Stimulated activated CD8-positive, alpha-beta memory T cell treated with anti-CD3 and anti-CD28 coated beads, Interleukin-4, amount 100 ng/mL, for 24 hours (primary cell): ENCODE measurements at places on chromosomes 4 and X.

DNA sequence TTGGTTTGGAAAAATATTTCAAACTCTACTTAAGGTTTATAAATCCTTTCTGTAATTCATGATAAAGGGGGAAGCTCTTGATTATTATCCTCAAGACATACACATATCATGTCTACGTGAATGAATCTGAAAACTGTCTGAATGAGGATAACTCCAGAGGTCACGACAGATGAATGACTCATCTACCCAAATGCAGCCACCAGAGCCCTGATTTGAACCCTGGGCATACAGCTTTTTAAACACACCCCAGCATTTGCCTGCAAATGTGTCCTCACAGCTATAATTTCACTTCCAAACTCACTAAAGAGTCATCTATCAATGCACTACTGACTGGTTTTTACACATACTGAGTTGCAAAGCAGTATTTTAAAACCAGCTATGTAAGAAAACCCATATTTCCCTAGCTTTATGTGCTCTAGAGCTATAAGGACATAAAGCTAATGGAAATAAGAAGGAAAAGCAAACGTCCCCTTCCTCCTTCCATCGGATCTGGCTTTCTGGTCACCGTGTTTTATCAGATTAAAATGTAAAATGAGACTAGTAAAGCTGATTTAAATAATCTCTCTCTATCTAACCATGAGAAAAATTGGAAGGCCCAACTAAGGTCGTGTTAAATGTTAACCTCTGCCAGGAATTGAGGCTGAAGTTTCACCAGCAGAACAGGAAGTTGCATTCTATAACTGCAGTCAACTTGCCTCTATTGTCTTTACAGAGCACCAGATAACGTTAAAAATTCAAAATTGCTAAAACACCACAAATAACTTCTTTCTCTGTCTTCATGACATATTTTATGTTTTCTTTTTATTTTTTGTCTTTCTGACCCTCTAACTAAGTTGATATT is 63.1 kb upstream of the SPP1 start:
- DNase-seq: no peak

DNA sequence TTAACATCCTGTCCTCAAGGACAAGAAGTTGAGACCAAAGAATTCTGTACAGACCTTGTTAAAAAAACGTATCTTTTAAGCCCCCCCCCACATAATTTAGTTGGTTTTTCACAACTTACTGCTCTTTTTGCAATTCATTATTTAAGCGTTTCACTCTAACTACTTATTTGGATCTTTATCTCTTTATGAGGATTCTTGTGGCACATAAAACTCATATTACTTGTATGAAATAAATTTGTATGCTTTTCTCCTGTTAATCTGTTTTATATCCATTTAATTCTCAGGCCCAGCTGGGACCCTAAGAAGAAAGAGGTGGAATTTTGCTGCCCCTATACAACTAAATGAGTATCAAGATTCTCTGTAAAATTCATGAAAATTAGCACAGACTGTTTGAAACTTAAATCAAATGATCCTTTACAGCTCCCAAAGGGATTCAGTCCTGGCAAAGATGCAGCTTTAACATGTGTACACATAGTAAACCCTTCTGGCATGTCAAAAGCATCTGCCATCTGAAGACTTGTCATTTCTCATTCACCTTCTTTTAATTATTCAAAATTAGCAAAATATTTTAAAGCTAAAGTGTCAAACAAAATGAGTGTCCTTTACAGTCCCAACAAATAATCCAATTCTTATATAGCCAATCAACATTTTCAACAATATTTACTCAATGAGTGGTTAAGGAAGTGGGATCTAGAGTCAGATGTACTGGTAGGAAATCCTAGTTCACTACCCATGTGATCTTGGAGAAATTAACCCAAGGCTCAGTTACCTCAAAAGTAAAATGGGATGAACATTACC is 17.7 kb downstream of the ARAP2 start:
- no peak for DNase-seq

- no peak for DNase-seq
These were observed 116.4 kb downstream of the TSPAN5 start for GRCh38 chr4:98542011-98542410.

DNA sequence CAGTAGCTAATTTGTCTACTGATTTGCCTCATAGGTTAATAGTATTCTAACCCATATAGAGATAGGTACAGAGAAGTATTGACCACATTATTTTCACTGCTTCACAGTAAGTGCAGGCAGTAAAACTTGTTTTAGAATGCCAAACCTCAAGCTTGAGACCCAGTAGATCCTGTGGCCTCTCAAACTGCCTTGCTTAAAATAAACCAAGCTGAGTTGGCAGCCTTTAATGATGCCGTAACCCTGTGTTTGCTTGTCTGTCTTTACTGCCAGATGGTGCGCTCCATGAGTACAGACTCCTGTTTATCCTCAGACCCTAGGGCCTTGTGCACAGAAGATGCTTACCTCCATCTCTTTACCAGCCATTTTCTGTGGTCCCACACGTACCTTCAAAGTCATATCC is 50.8 kb downstream of the ANXA3 start:
- no peak for DNase-seq

DNA sequence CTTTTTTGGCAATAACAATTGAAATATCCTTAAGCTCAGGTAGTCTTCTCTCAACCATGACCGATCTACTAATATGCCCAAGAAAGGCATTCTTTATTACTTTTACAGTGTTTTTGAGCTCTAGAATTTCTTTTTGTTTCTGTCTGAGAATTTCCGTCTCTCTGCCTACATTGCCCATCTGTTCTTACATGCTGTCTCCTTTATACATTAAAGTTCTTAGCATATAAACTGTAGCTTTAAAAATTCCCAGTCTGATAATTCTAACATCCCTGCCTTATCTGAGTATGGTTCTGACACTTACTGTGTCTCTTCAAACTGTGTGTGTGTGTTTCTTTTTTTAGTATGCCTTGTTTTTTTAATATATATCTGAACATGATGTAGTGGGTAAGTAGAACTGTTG is 658.1 kb downstream of the GRID2 start:
- DNase-seq: no peak

GRCh38 chrX:2820136-2820771 is 8.5 kb upstream of the GYG2 start:
- DNase-seq: no peak

DNA sequence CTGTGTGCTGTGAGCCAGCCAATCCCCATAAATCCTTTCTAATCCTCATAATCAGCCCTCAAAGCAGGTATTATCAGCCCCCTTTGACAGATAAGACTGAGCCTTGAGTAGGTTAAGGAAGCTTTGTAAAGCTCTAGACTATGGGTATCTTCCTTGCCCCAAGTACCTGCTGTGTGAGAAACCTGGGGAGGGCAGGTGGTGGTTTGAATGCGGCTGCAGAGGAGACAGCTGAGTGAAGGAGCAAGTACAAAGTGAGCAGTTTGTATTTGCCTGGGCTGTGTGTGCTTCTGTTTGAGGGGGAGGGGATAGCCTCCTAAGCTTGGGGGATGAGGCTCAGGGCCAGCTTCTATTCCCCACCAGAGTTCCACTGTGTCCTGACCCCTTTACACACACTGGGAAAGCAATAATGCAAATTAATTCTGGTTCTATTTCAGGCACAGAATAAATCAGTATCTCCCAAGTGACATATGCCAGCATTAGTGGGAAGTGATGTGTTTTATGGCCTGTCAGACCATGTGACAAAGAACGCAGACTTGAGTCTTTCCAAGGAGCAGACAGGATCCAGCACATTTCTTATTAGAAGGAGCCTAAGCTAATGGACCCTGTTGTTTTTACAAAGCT is 63.5 kb downstream of the EVC start:
- no peak for DNase-seq

- DNase-seq: no peak
These were observed 364.7 kb downstream of the PCDH7 start for GRCh38 chr4:31084806-31085416.

DNA sequence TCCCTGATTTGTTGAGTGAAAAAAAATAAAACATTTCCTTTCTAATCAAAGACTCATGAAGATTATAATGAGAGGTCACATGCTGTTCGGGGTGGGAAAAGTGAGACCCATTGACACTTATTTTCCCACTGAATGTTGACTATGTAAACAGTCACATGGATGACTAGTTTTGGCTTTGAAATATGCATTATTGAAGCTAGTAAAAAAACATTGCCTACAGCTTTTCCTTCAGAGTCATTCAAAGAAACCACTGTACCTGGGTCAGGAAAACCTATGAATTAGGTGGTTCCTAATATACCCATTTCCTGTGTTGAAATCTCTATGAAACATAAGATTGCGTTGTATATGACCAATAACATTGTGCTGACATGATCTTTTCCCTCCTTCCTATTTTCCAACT is 251.2 kb downstream of the CFAP299 start:
- no peak for DNase-seq

DNA sequence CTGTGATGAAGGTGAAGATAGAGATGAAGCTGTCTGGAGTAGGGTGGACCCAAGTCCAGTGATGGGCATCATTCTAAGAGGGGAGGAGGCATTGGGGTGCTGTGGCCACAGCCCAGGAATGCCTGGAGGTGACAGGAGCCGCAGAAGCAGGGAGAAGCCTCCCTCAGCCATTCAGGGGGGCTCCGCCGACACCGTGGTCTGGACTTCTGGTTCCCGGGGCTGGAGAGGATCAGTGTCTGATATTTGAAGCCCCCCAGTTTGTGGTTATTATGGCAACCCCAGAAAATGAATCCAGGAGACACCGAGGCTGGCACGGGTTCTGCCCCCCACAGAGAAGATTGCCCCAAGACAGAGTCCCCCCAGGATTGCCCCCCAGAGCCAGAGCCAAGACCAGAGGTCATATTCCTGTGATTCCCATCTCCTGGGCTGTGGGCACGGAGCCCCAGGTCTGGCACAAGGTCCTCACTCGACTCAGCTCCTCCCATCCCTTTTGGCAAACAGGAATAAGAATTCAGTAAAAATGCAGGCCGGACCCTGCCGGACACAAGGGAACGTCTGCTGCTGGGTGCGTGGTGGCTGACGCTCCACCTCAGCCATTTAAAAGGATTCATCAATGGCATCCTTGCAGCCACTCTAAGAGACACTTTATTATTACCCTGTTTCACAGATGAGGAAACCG is 116.6 kb downstream of the CPZ start:
- DNase-seq: no peak

- DNase-seq: no peak
These were observed 325.0 kb downstream of the FBXO8 start for GRCh38 chr4:173958445-173958844.

DNA sequence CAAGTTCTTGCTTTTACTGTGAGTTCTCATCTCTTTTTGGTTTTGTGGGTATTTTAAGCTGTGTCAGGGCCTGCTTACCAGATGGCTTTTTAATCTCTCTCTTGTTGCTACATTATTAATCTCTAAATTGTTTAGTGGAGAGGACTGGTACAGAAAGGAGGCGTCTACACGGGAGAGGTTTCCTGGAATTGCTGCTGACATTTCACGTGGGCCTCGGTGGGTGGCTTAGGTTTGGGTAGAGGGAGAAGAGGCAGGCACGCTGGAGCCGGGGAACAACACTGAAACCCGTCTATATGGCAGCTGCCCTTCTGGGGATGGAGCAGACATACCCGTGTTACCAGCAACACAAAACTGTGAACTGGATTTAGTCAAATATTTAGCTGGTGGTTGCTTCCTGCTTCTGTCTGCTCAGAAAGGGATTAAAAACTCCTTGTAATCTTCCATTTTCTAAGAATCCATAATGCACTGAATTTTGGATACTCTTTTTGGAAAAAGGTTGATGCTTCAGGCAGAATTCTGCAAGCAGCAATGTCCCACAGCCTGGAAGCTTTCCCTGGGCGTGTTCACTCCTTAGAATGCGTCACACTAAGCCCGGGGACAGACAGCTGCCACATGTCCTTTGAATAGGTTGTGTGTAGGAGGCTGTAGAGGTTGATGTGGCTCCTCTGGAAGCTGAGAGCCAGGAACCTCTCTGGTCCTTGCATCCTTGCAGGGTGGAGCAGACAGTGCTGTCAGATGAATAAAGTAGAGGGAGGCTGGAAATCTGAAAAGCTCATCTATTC is 199.8 kb upstream of the GATB start:
- DNase-seq: no peak

DNA sequence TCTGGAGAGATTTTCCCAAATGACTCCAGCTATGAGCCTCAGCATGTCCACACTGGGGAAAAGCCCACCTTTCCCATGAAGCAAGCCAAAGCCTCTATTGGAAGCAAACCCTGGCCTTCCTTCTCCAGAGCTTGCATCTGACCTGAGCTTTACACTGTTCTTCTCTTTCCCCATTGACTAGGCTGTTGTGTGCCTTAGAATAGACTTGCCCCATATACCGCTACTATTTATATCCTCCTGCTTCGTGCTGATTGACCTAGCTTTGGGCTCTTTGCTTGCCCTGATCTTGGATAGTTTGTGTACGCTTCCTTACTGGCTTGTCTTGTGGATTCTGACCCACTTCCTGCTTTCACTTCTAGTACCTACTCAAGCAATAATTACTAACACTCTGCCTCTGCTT is 30.9 kb downstream of the FAM9B start:
- no peak for DNase-seq

DNA sequence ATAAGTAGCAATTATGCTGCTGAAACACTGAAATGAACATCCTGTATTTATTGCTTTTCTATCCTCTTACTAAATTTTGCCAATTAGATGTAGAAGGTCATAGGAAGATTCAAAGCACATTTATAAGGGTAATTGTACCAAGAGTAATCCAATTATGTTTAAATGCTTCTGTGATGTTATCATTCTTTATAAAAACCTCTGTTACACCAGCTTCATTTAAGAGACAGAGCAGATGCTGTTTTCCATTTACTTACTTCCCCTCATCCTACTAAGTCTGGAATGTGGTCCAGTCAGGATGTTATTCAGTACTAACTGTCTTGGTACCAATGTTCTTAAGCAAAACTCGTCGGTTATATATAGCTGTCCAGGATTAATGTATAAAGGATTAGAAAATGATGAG is 539.6 kb downstream of the PDHA2 start:
- no peak for DNase-seq

DNA sequence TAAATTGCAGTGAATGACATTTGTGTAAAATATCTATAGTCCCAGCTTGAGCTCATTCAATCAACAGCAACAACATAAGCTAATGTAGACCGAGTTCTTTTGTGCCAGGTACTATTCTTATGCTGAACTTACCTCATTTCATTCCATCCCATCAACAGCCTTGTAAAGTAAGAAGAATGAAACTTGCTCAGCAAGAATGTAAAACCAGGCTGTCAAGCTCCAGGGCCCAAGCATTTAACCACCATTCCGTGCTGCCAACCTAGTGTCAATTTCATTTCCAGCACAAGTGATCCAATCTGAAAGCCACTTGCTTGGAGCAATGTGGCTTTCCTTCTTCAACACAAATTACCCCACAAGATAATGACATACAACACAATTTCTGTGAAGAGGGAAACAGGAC is 36.6 kb downstream of the RASSF6 start:
- no peak for DNase-seq

GRCh38 chr4:72323227-72323626 is 245.8 kb downstream of the ADAMTS3 start:
- DNase-seq: no peak

- DNase-seq: no peak
These were observed 29.0 kb downstream of the NKX3-2 start for GRCh38 chr4:13515268-13515667.

GRCh38 chr4:150023489-150023888 is 54.8 kb upstream of the DCLK2 start:
- DNase-seq: no peak
